Activated T-cell treated with anti-CD3 and anti-CD28 coated beads for 4 hours (primary cell): ENCODE measurements at places on chromosomes 2 and 18.

- DNase-seq = no peak
Observed at GRCh38 chr2:31381601-31382000, 32.9 kb downstream of the XDH start.

DNA sequence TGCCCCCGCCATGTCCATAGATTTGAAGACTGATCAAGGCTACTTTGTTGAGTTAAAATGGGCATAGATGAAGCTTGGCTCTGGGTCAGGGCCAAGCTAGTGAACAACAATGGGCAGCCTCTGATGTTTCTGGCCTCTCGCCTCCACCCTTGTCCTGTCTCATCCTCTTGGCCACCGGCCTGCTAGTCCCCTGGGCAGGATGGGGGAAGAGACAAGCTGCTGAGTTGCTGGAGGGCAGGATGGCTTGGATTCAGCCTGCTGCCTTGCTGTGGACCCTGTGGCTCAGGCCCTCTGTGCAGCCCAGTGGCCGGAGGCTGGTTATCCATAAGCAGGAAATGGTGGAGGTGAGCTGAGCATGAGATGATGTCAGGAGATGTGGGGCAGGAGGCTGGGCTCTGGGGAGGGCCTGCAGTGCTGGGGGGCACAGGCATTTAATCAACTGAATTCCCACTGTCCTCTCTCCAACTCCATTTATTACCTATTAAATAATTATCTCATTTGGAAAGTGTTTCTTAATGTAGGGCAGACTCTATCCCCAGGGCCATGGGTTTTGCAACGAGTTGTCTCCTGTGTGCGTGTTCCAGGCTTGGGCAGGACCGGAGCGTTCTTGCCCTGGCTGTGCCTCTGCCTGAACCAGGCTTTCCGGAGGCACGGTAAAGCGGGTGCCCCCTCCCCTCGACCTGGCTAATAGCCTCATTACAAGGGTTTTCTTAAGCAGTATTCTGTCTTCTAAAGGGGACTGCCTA is 122.9 kb downstream of the GLI2 start:
- no peak for DNase-seq

DNA sequence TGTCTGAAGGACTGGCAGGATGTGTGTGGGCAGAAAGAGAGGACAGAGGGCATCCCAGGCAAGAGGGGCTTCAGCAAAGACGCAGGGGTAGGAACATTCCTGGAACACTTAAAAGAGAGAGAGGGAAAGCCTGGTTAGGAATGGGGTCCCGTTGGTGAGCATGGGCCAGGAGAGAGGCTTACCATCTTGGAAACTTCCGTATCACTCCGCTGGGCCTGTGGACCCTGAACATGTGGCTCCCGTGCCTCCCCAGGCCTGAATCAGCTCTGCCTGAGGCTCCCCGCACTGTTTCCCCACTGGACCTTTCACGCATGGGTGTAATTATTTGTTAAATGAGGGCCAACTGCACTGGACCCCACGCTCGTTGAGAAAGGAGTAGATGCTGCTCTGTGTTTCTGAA is 191.1 kb upstream of the GLI2 start:
- DNase-seq = no peak

DNA sequence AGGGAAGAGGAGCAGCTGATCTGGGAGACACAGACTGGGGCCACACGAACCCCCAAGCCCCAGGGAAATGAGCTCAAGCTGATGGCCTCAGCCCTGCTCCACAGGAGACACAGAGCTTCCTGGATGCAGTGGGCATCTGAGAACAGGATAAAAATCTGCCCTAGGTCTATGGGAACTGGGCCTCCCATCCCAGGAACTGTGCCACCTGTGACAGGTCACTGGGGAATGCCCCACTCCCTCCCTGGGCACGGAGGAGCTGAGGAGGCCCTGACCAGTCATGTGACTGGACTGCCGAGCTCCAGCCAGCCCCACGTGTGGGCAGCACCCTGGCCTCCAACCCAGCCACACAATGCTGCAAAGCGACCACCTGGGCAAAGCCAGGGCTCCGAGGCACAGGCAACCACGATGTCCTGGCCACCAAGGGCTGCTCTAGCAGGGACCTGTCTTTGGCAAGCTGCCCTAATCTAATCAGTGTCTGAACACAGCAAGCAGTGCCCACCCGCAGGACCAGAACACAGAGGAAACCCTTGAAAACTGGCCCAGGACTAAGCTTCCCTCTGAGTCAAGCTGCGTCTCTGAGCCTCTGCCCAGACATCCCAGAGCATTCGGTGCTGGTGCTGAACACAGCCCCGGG is 57.8 kb upstream of the ID2 start:
- DNase-seq = no peak

GRCh38 chr18:42976869-42977590 is 138.5 kb downstream of the RIT2 start:
- DNase-seq = no peak
